ENCODE measurements at places on chromosomes 7 and 10.

DNA sequence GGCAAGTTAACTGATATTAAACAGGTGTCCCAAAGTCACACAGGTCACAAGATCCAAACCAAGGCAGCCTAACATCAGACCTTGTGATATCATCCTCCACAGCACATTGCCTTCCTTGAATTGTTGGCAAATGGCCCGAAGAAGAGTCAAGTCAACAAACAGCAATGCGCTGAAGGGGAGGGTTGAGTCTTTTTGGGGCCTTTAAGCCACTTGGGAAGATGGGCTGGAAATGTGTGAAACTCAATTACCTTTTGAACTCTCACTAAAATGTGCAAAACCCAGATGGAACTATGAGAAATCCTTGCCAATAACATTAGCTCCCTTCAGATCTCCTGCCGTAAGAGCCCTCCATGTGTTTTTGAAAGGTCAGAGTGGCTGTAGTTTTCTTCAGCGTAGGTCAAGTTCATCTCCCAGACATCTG lies 47.9 kb upstream of the STK17A start:
- DNase-seq = no peak

GRCh38 chr7:159027056-159027788 lies 117.4 kb downstream of the VIPR2 start:
- peak; percentile 63 for DNase-seq

DNA sequence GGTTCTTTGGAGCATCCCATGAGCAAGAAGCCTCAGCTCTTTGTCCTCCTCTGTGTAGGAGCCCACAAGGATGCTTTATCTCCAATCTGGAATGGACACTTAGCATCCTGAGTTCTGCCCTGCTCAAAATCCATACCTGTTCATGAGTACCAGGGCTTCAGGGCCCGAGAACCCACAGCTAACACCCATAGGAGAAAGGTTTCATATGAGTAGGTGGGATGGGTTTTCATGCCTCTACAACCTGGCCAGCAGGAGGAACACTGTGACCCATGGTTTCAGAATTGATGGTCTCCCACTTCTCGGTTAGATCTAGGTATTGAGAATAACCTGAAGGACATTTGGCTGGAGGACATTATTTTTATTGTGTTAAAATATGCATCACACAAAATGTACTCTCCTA lies 57.8 kb downstream of the TBXAS1 start:
- no peak for DNase-seq

- DNase-seq = peak; percentile 82
These were observed 24.5 kb upstream of the TTYH3 start for GRCh38 chr7:2607122-2607922.

DNA sequence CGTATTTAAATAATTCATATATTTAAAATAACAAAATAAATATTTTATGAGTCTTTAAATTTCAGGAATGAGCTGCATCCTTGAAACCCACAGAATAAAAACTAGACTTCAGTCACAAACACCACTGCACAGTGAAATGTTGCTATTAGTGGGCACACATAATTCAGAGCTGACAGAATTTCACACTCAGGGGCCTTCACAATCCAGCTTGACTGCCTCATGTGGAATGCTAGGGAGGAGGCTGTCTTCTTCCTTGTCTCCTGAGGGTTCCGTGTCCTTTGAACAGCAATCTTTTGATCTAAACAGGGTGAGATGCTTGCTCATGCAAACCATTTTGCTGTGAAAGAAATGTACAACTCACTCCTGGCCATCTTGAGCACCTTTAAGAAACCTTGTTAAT lies 346.7 kb downstream of the CCSER2 start:
- no peak for DNase-seq

- DNase-seq = no peak
These were observed 173.5 kb downstream of the DNAJC1 start for GRCh38 chr10:21830037-21830436.

- DNase-seq = no peak
These were observed 123.9 kb downstream of the TAX1BP1 start for GRCh38 chr7:27863880-27864279.

DNA sequence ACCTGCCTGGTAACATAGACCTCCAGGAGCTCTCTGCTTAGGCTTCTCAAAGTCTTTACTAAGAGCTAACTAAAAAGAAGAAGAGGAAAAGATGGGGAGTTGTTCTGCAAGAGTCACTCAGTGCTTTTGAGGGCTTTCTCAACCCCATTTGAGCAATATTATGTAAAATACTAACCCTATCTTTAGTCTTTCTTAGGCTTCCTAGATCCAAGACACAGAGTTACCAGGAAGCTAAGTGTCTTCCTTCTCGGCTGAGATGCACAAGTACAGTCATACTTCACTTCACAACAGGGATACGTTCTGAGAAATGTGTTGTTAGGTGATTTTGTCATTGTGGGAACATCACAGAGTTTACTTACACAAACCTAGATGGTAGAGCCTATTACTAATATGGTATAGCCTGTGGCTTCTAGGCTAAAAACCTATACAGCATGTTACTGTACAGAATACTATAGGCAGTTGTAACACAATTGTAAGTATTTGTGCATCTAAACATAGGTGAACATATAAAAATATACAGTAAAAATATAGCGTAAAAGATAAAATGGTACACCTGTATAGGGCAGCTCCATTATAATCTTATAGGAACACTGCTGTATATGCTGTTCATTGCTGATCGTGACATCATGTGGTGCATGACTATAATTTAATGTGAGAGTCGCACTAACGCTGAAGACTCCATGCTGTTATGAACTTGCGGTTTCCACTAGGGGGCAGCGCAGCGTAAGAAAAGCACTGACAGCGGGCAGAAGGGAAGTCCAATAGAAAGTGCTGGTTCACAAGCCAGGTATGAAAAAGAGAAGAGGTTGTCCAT lies 16.3 kb downstream of the ANKRD22 start:
- peak; percentile 91 for DNase-seq

DNA sequence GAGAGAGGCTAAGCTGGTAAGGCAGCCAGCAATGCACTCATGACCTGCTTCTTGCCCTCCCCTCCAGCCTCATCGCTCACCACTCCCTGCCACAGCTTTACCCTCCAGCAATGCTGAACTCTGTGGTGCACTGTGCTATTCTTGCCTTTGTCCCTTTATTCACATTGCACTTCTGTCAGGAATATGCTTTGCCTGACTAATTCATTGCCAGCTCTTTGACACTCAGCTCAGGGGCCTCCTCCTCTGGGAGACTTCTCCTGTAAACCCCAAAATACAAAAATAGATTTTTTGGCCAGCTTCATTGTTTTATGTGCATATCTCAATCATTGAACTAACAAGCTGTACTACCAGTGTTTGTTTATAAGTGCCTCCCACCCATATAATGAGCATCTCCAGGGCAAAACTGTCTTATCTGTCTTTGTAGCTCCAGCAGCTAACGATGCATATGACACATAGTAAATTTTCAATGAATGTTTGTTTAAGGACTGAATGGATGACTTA lies 8.2 kb downstream of the CNNM1 start:
- no peak for DNase-seq

DNA sequence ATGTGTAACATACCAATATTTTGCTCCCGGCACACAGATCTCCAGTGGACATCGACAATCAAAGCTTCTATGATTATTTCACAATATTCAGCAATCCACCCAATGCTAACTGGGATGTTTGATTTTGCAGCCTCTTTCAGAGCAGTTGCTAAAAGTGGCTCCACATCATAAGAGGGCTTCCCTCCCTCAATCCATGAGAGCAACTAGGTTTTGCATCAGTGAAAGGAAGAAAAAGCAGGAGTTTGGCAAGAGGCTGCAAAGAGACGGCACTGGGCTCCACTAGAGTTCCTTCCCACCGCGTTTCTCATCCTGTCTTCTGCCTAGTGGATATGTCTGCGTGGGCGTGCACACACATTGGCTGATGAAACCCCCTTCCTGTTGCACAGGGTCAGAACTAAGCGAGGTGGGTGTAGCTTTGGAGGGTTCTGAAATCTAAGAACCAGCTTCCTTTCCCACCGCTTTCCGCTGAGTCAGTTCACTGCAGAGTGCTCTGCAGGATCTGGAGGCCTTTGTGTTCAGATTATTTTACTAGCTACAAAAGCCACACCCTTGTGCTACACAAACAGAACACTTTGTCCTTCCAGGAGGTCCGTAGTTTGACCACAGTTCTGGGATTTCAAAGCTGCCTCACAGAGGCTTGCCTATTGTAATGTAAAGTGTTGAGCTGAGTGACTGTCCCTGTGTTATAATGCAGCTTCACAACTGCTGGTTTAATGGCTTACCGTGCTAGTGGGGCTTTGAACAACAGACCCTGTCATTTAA lies 28.1 kb downstream of the ARL4A start:
- peak; percentile 78 for DNase-seq

- peak; percentile 62 for DNase-seq
These were observed 182.5 kb downstream of the SEMA3D start for GRCh38 chr7:85004402-85004801.

- no peak for DNase-seq
These were observed 183.0 kb downstream of the HECW1 start for GRCh38 chr7:43295429-43295828.

DNA sequence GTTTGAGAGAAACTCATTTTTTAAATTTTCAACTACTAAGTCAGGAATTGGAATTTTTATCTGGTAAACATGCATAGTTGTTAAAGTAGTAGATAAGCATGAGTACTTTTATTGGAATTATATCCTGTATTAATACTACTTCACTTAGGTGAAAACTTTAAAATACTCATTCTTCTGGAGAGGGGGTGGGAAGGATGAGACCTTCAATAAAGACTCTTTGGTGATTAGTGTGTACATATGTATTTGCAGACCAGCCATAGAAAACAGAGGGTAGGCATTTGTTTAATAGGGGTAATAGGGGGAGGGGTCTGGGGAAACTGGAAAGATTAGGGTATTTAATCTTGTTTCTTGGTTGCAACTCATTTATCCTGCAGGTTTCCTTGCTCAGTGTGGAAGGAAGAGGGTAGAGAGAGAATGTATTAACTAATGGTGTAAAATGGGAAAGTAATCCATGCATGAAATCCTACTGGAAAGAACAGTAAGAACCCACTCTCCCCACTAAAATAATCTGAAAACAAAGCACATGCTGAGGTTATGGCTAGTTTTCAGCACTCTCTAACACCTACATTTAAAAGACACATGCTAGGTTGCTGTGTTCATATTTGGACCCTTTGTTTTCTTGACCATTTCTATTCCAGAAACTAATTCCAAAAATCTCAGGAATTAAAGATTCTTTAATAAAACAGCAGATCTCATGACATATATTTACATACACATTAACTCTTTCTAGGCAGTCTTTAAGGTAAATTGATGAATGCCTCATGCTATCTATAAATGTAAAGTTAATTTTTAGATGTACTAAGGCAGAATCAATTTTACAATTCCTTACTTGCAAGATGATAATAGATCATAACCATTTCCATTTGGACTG lies 6.2 kb upstream of the IGF2BP3 start:
- no peak for DNase-seq

DNA sequence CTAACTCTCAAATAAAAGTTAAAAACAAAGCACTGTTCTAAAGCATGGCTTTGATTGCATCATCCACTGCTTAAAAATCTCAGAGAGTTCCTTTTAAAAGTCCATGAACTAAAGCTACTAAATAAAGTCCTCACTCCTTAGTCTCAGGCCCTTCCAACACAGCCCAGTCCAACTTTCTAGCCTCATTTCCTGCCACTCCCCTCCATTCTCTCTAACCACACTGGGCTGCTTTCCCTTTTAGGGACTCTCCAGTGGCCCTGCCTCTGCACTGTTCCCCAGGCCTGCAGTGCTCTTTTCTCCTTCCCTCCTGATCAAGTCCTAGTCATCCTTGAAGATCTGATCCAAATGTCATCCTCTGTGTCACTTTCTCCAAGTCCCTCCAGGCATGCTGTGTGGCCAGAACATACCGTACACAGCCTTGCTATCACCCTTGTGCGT lies 56.9 kb upstream of the PPP1R3C start:
- DNase-seq = no peak

DNA sequence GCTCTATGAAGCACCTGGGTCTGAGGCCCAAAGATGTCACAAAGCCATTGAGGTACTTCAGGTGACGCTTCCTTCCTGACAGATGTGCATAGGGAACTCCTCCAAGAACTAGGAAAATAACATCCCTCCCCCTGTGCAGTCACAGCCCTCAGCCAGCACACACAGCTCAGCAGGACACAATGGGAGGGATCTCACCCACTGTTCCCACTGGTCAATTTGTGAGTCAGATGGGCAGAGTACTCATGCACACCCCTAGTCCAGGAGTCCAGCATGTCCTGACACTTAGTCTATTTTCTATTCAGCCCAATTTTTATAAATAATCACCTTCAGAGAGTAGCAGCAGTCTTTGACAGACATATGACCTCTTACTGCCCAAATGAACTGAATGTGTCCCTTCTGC lies 60.7 kb upstream of the PFKP start:
- DNase-seq = no peak

GRCh38 chr7:133702960-133703359 lies 424.2 kb upstream of the LRGUK start:
- DNase-seq = no peak

GRCh38 chr7:133789974-133790373 lies 337.2 kb upstream of the LRGUK start:
- no peak for DNase-seq

GRCh38 chr10:1736972-1737221 lies 428 bp downstream of the ADARB2 start:
- no peak for DNase-seq

DNA sequence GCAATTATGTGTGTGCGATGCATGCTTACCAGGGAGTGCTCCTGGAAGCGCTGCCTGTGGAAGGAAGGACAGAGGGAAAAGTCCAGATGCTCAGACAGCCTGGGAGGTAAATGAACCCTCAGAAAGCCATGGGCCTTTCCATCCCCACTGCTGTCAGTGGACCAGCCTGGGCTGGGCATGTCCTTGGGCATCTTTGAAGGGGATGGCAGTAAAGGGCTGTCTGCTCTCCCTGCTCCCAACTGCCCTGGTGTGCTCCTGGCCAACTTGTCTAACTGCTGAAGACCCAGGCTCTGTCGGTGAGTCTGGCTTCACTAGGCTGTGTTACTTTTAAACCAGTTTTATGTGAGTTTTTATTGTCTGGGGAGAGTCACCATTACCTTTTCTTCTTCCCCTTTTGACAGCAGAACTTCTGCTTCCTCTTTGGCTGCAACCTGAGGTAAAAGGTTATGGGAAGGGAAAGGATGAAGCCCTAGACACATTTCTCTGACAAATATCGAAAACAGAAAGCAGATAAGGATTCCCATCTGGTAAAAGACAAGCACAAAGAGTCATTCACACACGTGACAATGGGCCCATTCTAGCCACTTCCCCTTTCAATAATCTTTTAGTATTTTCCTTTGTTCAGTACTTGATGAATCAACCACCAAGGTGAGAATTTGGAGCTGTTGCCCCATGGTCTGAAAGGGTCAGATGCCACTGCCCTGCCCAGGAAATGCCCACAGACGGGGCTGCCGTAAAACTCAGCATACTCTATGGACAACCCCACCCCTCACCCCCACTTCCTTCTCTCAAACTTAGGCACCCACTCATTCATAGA lies 27.6 kb upstream of the PIK3AP1 start:
- DNase-seq = no peak

DNA sequence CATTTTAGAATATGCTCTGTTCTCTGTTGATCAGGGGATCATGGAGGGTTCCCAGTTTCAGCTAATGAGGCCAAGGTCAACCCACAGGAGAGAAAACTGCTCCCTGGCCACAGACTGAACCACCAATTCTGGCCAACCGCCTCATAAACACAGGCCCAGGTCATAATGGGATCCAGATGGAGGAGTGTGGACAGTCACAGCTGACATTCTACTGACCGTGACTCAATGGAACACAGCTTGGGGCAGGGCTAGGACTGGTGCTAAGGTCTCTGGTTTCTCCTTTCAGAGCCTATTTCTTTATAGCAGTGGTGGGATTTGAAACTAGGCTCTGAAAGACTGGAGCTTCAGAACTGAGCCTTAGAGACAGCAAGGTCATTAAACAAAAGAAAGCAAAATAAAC lies 68.3 kb downstream of the HIPK2 start:
- no peak for DNase-seq
